Type B pancreatic cell (in vitro differentiated cells): ENCODE measurements at places on chromosomes 11 and 22.
A peak's percentile ranks its signal among the peaks of the same experiment; 100 is the strongest.

- no peak for DNase-seq
Observed at GRCh38 chr11:125382314-125382791, 113.7 kb downstream of the FEZ1 start.

GRCh38 chr11:16037179-16037578 lies 319.2 kb downstream of the SOX6 start:
- DNase-seq: no peak

DNA sequence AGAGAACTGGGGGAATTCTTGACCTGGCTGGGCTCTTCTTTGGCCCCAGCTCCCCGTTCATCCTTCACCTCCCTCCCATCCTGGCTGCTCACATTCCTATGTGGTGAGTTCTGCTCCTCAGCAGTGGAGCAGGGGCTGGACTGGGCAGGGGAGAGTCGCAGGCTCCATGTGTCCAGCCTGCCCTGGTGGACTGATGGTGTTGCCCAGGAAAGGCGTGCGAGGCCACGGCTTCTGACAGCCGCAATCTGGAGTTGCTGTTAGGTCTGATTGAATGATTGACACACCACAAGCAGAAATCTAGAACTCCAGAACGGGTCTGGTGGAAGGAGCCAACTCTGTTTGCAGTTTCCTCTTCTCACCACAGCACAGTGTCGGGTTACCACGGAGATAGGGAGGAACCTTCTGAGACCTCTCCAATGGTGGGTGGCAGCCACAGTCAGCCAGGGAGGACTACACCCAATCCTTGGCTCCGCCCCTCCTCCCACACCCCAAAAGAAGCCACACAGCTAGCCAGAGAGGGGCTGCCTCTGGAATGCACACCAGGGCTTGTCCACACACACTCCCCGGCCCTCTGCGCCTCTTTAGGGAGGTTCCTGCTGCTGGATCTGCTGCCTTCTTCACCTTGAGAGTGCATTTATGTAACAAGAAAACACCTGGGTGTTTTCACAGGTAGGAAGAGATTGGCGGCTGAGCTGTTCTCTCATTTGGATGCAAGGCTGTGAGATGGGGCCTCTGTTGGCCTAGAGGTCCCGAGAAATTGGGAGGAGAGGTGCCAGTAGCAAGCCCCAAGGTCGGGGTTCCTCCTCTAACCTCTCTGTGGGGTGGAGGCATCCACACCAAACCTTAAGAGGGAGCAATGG lies 56.4 kb upstream of the CD44 start:
- no peak for DNase-seq

DNA sequence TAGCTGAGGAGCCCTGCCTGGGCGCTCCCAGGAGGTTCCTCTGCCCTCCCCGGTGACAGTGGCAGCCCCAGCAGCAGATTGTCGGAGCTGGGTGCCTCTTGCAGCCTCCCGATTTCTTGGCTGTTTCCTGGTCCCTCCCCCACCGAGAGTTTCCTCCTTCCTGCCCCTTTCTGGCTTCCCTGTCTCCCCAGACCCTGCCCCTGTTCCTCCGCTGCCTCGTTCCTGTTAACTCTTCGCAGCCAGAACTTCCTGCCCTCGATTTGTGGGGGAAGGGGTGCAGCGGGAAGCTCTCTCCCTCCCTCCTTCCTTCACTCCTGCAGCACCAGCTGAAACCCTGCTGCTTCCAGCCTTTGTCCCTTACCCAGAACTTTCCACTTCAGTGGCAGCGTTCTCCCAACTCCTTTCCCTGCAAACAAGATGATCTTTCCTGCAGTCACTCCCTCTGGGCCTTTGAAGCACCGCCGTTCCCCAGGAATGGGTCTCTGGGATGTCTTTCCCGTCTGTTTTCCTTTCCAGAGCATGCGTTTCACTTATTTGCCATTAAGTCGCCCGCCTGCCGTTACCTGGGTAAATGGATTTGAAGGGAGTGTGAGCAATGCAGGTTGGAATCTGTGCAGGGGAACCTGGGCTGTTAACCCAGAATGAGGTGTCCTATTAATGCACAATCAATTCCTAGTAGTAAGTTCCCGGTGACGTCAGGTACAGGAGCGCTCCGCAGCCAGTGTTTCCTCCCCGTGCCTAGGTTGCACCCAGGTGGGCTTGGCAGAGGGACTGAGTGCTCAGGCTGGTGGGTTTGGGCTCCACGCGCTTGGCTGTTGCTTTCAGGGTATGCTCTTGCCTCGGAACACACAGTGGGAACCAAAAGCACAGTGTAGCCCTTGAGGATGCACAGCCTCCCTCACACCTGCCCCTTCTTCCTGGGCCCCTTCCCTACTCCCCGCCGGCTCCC lies 4.3 kb downstream of the GRK2 start:
- DNase-seq: no peak

DNA sequence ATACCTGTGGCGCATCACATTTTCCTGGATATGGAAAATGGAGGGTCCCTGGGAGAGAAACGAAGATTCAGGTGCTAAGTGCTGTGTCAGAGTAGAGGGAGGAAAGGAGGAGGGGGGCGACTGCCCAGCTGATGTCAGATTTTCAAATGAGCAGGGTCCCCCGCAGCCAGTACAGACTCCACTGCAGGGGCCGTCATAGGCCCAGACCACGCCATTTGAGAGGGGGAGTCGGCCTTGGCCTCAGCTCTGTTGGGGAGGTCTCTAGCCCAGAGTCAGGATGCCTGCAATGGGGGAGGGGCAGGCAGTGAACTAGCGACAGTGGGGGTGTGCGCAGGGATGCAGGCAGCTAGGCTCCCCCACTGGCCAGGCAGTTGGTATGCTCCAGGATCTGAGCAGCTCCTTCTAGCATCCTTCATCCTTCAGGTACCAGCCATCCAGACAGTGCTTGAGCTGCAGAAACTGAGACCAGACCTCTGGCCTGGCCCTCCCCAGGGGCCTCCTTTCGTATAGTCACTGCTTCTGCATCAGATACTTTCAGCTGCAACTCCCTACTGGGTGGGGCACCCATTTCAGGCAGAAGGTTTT lies at the start of the genes BSCL2 and GNG3:
BSCL2 (minus strand) TSS at position 148 of the 585 bp plus-strand sequence. CDS start 229 bp downstream, outside the sequence.
GNG3 (plus strand) TSS at position 400 of the 585 bp plus-strand sequence. CDS start 620 bp downstream, outside the sequence.
- peak; percentile 86 for DNase-seq

DNA sequence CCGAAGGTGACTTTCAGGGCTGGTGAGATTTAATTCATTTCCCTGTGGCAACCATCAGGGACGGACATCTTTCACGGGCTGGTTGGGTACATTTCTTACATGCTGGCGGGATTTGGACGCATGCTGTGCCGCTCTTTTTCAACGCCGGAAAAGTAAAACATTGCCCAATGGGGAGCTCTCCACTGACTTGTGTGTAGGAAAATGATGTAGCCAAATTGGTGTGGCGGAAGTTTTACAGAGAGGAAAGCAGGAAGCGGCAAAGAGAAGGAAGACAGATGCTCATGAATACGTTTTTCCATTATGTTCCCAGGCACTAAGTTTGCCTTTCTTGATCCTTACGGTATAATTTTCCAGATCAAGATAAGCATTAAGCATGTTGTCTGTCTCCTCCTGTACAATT lies 375.8 kb downstream of the NTM start:
- no peak for DNase-seq

- no peak for DNase-seq
Observed at GRCh38 chr11:119832202-119832935, 103.4 kb upstream of the NECTIN1 start.

DNA sequence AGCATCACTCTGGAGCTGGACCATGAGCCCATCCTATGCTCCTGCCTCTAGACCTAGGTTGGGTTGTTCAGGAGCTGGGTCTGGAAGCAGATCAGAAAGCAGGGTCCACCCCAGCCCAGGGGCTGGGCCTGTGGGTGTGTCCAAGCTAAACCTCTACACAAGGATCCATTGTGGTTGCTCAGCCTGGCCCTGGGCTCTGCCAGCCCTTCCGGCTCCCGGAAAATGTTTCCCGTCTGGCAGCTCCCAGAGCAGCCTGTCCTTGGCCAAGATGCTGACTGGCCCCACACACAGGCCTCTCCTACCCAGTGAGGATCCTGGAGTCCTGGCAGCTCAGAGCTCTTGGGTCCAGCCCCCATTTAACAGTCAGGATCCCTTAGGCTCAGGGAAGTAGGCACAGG lies 35.3 kb upstream of the FCHSD2 start:
- no peak for DNase-seq

- DNase-seq: no peak
Observed at GRCh38 chr11:85955531-85955930, 100.3 kb downstream of the CCDC83 start.

DNA sequence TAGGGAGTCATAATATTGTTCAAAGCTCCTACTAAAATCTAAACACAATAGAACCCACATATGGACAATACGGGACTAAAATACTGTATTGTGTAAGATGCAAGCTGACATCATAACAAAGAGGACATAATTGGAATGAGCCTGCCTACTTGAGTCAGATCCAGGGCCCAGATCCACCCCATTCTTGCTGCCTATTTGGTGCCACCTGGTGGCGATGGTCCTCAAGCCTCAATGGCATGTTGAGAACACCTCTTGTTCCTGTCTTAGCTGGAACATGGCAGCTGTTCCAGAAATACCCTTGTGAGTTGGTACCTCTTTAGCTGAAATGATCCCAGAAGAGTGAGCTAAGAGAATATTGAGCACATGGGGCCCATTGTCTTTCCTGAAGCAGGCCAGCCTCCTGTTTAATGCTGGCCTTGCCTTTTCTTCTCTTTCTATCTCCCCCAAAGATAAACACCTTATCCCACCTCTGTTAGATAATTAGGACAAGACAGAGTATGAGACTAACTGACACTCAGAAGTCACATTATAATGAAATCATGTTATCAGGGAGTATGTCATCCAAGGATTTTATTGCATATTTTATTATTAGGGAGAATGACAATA lies 680.9 kb upstream of the ANO5 start:
- peak; percentile 73 for DNase-seq

GRCh38 chr22:17597217-17597616 lies 31.3 kb downstream of the ATP6V1E1 start:
- no peak for DNase-seq

- no peak for DNase-seq
Observed at GRCh38 chr11:3171931-3172560, 6.9 kb upstream of the OSBPL5 start.

DNA sequence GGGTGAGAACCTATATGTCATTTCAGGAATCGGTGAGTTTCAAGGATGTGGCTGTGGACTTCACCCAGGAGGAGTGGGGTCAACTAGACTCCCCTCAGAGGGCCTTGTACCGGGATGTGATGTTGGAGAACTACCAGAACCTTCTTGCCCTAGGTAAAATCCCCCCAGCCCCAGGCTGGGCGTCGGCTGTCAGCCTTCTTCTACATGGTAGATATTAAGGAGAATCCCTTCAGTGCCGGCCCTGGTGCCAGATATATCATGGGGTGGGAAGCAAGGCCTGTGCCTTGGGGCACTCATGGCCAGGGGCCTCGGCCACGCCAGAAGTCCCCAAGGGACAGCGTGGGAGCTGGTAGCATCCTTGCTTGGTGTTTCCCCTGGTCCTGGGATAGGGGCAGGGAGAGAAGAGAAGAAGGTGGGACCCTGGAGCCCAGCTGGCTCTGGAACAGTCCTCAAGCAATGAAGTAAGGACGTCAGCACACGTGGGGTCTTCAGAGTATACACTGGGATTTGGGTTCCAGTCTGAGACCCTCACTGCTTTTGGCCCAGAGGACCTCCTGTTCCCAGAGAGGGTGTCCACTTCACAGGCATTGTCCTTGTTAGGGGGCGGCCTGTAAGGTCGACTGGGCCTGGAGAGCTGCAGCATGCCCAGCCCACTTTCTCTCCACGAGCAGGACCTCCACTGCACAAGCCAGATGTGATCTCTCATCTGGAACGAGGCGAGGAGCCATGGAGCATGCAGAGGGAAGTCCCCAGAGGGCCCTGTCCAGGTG lies 6.8 kb downstream of the ZNF74 start:
- DNase-seq: peak; percentile 56

DNA sequence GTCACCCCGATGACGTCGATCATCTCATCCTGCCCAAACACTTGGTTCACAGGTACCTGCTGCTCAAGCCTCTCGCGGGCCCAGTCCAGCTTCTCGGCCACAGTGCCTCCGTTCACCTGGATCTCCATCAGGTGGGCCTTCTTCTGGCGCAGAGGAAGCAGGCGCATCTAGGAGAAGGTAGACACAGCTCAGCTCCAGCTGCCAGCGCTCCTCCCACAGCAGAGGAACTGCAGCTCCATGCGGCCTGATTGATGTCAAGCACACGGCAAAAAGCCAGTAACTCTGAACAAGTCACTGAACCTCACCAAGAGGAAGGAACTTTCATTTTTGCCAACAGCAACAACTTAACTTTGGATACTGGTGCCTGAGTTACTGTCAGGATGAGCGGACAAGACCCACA lies 4.0 kb downstream of the RPL3 start:
- no peak for DNase-seq

GRCh38 chr11:71207563-71207962 lies 44.8 kb downstream of the SHANK2 start:
- no peak for DNase-seq

DNA sequence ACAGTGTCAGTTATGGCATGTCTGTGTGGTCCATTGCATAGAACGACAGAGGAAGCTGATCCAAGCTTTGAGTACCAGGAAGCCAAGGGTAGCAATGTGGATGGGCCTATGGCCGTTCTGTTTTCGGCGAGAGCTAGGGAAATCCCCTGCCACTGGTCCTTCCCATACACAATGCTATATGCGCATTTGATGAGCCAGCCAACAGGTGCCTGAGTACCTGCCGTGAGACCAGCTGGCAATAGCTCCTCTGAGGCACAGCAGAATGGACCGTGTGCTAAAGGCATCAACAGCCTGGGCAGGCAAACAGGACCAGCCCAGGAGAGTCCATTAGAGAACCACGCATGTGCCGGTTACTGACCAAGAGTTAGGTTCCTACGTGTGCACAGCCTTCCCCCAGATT lies 753.0 kb downstream of the NTM start:
- no peak for DNase-seq

DNA sequence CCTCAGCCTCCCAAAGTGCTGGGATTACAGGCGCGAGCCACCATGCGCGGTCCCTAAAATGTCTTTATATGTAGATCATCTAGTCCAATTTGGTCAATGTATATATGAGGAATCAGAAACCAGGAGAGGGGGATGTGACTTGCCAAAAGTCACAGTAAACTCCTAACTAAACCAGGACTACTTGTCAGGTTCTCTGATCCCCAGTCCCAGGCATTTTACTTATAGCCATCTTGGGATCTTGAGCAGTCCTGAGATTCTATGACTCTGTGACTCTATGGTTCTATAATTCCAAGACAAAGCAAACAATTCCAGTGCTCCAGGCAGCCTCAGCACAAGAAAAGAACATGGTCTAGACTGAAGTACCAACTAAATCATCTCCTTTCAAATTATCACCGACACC lies at the start of gene MS4A5:
MS4A5 (plus strand) TSS at position 301 of the 400 bp plus-strand sequence. CDS start 103 bp downstream, outside the sequence.
- DNase-seq: no peak

DNA sequence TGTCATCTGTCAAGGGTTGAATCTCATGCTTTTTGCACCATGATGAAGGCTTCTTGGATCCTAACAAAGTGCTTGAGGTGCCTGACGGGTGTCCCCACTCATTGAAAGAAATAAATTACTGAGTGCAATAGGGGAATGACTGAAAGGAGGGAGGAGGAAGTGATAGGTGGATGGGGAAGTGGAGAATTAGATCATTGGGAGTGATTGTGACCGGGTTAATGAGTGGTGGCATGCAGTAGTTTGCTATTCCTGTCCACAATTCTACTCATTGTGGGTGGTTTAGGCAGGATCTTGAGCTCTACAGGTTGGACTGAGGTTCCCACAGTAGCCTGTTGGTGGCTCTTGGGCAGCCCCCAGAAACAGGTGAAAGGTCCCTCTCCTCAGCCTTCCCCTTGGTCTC lies 44.3 kb downstream of the THAP12 start:
- no peak for DNase-seq
